ENCODE measurements at places on chromosomes 7 and 10.

DNA sequence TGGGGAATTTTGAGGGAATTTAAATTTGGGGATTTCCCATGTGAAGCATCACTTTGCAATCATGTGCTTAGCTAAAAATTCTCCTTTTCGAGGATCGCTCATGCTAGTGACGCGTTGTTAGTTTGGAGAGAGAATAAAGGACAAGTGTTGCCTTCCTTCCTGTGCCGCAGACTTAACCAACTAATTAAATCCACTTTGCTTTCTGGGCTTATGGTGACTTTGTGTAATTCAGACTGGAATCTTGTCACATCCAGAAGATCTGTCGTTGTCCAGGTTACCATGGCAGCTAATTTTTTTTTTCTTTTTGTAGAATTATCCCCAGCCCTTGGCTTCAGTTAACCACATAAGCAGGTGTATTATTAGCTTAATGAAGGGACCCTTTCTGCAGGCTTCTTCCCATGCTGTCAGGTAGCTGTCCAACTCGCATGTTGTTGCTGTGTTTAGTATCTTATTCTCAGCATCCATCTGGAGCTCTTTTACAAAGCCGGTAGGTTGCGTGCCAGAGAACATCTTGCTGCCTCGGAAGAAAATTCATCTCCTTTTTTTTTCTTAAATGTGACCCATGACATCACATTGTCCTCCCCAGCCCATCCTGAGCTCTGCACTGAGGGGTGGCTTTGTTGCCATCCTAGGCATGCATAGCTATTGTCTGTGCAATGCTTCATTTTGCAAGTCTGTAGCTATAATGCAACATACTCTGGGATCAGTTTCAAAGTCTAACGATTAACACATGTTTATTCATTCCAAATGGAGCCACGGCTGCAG is 47.2 kb upstream of the NRP1 start:
- DNase-seq = no peak

DNA sequence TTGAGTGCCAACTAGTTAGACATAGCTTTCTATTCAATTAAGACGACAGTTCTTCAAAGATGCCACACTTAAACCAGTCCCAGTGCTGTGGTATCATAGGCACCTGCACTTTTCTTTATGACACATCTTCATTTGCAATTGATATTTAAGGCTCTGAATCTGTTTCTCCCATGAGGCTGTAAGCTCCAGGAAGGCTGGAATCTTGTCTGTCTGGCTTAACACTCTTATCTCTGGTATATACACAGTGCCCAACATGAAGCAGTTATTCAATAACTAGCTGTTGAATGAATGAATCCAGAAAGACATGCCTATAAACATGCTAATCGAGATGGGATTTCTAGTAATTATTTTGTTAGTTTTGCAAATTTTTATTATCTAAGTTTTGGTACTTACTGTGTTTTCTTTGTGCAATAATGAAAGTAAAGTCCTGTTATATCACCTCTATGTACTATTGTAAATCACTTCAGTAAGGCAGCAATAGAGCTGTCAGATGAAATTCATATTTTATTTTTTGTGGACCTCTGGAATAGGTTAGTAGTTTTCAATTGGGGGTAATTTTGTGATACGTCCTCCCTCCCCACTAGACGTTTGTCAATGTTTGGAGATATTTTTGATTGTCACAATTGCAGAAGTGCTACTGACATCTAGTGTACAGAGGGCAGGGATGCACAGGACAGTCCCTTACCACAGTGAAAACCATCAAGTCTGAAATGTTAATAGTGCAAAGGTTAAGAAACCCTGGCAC is 51.3 kb upstream of the STEAP4 start:
- no peak for DNase-seq

GRCh38 chr7:105205592-105206237 is 183.0 kb downstream of the SRPK2 start:
- no peak for DNase-seq

GRCh38 chr10:86438091-86438749 is 71.6 kb upstream of the GRID1 start:
- DNase-seq = no peak

DNA sequence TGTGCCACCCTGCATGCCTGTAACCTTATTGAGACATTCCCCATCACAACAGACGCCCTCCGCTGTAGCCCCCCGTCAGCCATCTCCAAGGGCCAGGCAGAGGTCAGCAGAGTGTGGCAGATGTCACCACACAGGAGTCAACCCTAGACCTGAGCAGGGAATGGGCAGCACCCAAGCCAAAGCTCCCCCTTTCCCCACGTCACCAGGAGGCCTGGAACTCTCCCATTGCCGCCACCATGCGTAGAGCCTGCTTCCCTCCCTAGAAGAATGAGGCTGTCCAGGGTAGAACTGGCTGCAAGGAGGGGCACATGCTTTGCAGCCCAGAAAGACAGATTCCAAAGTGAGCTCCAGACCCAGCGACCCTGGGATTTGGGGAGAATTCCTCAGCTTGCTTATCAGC is 342.9 kb downstream of the TNS3 start:
- no peak for DNase-seq

Measured in neuronal stem cell (in vitro differentiated cells).